ENCODE measurements at places on chromosomes 6 and 20.

- ATAC-seq = peak; percentile 71
Observed at GRCh38 chr6:87473419-87473903, 687 bp downstream of the SLC35A1 start.

GRCh38 chr6:112503091-112503596 is 156.0 kb downstream of the RFPL4B start:
- no peak for ATAC-seq

DNA sequence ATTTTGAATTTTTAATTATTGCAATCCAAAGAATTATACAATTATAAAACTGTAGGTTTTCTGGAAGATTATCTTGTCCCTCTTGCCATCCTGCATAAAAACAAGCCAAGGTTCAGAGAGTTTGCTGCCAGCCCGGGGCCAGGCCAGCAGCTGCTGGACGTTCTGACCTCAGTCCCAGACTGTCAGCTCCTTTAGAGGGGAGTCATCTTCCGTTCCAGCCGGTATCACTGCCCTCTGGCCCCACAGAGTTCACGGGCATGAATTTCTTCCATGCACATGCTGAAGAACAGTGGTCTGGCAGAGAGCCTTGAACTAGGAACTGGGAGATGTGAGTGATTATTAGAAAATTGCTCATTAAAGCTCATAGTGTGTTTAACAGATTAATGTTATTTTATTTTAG is 130.4 kb upstream of the QKI start:
- no peak for ATAC-seq

- ATAC-seq = no peak
Observed at GRCh38 chr6:15483060-15483459, 179.8 kb downstream of the DTNBP1 start.

- no peak for ATAC-seq
Observed at GRCh38 chr6:8940356-8940755, 505.0 kb upstream of the SLC35B3 start.

- peak; percentile 69 for ATAC-seq
Observed at GRCh38 chr20:34377072-34377847, 14.2 kb downstream of the ITCH start.

DNA sequence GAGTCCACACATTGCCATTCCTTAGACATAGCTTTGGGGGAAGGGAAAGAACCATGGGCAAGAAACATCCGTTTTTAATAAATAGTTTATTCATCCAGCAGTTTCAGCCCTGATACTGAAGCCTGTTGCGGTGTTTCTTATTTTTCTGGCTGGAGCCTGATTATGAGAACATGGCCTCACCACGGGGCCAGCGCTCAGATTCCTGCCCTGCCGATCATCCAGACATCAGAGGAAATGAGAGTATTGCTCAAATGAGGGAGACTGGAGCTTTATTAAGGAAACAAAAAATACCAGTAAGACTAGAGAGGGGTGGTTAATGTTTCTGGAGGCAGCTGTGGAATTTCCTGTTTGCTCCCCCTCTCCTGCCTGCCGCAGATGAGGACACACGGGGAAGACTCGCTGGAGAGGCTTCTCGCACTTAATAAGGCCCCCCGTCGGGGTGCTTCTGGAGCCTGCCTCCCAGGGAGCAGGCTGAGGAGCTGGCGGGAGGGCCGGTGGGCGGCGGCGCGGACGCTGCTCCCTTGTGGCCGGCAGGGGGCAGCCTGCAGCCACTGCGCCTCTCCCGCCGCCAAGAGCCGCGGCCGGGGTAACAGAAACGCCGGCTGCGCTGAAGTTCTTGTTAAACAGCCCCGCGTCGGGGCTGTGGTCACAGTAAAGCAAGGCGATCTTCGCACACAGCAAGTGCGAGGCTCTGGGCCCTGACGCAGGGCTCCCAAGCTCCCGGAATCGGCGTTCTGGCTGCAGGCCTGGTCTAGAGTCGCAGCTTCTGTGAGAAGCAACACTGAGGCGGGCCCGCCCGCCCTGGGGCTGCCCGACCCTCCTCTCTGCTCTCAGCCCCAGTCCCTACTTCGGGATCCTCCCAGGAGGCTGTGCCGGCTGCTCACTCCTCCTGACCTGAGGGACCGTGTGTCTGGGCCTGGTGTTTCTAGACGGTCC is 17.5 kb downstream of the LEMD2 start:
- peak; percentile 74 for ATAC-seq

- no peak for ATAC-seq
Observed at GRCh38 chr6:1004885-1005630, 306.8 kb upstream of the FOXQ1 start.

- peak; percentile 93 for ATAC-seq
Observed at GRCh38 chr20:44080646-44081267, 106.2 kb downstream of the JPH2 start.

GRCh38 chr6:135743476-135743875 is 108.0 kb upstream of the PDE7B start:
- no peak for ATAC-seq

DNA sequence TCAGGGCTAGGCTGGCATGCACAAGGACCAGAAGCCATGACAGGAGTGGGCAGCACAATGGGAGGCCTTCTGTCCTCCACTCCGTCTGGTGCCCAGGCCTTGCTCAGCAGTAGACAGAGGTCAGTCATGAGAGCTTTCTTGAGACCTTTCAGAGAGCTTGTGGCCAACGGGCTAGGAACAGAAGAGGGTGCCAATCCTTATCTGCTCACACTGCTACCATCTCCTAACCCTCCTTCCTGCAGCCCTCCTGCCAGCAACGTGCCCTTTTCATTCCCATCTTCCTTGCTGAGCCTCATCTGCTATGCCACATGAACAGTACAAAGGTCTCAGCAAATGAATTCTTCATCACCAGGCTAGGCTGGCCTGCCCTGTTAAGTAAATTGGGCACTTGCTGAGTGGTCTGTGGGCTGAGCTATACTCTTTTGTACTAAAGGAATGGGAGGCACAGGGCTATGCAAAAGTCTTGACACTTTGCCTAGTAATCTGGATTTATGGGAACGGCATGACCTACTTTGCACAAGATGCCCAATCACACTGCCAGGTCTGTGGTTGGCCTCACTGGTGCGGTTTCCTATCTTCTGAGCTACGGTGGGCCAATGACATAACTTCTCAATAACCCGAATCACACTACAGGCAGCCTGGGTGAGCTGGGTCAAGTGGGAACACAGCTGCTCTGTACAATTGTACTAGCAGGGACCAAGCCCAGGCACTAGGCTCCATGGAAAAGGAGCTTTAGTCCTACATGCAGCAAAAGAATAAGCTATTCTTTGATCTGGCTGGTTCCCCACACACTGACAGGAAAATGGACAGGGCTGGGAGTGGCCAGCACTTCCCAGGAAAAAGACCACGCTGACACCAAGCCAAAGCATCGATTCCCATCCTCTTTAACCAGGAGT is 47.8 kb downstream of the ELOVL5 start:
- no peak for ATAC-seq

- no peak for ATAC-seq
Observed at GRCh38 chr6:118283766-118284165, 264.3 kb upstream of the PLN start.

DNA sequence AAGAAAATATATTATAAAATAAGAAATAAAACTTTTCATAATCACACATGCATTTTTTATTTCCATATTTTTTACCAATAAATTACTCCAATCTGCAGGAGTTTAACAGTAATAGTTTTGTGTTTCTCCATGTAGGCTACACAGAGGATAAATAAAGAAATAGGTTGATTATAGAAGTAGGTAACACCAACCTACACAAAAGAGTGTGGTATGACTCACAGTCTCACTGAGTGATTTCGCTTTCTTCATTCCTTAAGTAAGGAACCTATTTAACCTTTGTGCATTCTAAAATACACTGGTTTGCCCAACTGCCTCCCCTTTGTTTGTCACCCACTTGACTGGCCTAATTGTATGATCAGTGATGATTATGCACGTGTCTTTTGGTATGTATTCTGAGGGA is 244.2 kb upstream of the RIMS1 start:
- ATAC-seq = no peak

DNA sequence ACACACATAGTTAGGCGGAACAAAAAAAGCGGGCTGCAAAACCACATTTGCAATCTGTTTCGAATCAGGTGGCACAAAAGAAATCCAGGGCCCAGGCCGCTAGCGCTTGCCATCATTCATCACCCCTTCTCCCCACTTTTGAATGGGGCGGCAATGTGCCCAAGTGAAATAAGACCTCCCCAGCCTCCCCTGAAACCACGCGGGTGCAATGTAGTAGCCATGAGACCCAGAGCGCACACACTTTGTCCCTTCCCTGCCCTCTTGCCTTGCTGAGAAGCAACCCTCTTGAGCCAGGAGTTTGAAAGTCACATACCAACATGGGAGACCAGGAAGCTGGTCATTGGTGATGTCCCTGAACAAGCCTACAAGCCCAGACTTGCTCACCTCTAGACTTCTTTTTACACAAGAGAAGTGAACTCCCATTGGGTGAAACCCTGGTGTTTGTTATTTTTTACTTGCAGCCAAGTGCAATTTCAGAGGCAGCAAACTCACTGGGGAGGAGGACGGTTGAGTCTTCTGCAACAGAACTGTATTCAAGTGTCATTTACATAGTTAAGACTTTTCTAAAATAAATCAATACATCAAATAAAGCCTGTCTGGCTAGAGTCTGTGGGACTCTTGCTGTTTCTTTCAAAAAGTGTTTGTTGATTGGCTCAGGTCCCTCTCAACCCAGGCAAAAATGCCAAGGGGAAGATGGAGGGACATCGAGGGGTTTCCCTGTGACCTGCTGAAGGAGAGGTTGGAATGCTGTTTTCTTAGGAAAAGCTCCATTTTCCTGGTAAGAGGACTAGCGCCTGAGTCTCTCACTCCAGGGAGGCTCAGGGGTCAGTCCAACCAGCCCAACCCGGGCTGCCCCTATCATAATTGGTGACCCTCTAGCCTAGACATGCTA is 138.1 kb upstream of the PTPN1 start:
- ATAC-seq = no peak

GRCh38 chr20:5910186-5910585 is 40.1 kb downstream of the TRMT6 start:
- ATAC-seq = no peak

DNA sequence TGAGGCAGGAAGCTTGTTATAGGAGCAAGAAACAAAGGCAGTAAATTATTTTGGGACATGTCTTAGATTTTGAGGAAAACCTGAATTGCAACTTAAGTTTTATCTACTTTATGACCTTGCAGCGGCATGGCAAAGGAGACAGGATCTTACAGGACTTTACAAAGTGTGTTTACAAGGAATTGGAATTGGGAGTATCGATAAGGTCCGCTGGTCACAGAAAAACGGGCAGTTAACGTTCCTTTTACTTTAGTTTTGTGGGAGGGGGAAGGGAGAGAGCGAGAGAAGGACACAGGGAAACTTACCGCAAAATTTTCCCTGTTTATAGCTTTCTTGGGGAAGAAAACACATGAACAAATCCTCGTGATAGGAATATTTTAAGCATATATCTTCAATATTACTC is 1607.2 kb downstream of the GRIK2 start:
- no peak for ATAC-seq

DNA sequence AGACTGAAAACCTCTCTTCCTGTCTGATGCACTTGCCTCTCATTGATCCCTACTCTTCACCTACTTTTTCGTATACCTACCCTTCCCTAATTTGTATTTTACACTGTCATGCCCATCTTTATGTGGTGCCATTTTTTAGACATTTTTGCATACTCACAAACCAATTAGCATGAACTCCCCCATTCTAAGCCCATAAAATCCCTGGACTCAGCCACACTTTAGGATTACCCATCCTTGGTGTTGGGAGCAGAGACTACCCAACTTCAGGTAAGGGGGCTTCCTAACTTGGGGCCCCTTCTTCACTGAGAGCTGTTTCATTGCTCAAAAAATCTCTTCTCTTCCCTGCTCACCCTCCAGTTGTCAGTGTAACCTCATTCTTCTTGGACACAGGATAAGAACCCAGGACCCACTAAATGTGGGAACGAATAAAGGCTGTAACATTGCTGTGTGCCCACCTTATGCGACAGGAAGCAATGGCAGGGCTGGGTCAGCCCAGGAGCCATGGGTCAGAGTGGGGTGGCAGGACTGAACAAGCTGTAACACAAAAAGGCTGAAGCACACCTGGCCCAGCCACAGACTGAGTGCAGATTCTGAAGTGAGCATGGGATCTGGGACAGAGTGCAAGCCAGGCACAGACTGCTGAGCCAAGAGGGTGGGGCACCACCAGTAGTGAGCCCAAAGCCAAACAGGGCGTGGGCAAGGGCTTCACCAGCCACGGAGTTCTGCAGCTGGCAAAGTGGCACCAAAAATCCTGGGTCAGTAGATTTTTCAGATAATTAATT is 789.1 kb upstream of the HS3ST5 start:
- no peak for ATAC-seq

DNA sequence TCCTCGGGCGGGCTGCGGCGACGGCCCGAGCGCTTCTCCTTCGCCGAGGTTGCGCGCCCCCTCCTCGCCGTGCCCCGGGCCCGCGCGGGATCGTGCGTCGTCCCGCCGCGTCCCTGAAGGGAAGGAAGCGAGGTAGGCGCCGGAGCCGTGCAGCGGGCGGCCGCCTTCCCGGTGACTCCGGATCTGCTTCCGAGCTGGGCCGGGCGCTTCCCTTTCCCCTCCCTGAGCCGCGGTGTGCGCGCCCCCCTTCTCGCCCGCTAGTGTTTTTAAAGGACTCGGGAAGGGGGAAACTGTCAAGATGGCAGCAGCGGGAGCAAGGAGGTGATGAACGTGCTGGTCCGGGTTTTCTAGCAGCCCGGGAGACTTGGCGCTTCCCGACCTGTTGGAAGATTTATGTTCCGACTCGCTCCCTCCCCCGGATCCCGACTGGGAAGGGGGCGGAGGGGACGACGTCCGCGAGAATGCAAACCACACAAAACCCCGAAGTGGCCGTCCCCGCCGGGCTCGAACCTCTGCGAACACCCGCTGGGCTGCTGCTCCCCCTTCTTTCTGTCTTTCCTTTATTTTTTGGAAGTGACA is 744 bp upstream of the FOXO3 start:
- ATAC-seq = peak; percentile 0

GRCh38 chr6:3506751-3507383 is 50.0 kb upstream of the SLC22A23 start:
- ATAC-seq = no peak

DNA sequence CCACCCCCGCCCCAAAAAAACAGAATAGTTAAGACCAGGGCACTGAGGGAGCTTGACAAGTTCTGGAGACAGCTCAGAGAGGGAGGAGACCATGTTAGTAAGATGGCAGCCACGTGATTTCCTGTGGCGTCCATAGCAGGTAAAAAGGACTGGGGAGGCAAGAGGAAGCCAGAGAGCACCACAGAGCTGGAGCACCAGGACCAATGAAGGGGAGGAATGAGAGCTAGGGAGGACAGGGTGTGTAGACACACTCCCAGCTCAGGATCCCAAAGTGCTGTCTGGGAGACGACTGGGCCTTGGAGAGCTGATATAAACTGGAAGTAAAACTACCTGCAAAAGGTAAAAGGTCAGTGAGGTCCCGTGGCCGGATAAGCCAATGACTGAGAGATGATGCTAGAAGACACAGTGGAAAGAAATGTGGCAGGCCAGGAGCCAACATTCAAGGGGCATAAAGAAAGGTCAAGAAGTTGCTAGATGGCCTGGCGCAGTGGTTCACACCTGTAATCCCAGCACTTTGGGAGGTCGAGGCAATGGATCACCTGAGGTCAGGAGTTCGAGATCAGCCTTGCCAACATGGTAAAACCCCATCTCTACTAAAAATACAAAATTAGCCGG is 39.0 kb downstream of the SLC23A2 start:
- ATAC-seq = peak; percentile 83

GRCh38 chr6:117613920-117614560 is 11.7 kb upstream of the GOPC start:
- no peak for ATAC-seq
